Cardiac ventricle fibroblast (primary cell): ENCODE measurements at places on chromosomes 1 and 21. TPM values are rescaled to one million over a fixed set of nuclear protein-coding genes. Genes with fewer than 3 reads are reported as not detected.

Gene L1TD1
- not detected in 2 replicates for total RNA-seq

Gene LENEP
- total RNA-seq, result not detected in 2 replicates

Gene ANGPTL7
- total RNA-seq, result 0.34 TPM in 1 of 2 replicates, not detected in the other

Gene PRAMEF27
- total RNA-seq, result not detected in 2 replicates
